ENCODE measurements at places on chromosomes 16 and 17.

- no peak for DNase-seq
These were observed 76.4 kb upstream of the TBX2 start for GRCh38 chr17:61323003-61323908.

GRCh38 chr16:20049831-20050230 lies 23.9 kb downstream of the GPR139 start:
- no peak for DNase-seq

- DNase-seq, result no peak
These were observed 5.6 kb upstream of the TUBG2 start for GRCh38 chr17:42653179-42654124.

DNA sequence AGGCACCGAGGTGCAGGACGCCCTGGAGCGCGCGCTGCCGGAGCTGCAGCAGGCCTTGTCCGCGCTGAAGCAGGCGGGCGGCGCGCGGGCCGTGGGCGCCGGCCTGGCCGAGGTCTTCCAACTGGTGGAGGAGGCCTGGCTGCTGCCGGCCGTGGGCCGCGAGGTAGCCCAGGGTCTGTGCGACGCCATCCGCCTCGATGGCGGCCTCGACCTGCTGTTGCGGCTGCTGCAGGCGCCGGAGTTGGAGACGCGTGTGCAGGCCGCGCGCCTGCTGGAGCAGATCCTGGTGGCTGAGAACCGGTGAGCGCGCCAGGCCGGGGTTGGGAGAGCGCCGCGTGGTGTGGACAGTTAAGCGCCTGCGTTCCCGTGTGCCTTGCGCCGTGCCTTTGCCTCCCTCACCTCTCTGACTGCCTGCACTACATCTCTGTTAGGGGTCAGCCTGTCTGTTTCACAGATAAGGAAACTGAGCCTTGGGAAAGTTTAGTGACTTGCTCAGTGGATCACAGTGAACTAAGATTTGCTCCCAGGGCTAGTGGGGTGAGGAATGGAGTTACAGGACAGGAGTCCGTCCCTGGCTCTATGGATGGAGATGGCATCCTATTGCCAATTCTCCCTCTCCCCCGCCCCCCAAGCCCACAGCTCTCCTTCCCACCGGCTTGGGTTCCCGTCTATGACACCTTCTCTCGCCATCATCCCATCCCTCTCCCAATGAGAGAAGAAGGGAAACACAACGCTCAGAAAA lies 880 bp downstream of the SARM1 start:
- peak; percentile 52 for DNase-seq

GRCh38 chr17:77295241-77295853 lies 154.6 kb downstream of the SEC14L1 start:
- DNase-seq, result no peak

DNA sequence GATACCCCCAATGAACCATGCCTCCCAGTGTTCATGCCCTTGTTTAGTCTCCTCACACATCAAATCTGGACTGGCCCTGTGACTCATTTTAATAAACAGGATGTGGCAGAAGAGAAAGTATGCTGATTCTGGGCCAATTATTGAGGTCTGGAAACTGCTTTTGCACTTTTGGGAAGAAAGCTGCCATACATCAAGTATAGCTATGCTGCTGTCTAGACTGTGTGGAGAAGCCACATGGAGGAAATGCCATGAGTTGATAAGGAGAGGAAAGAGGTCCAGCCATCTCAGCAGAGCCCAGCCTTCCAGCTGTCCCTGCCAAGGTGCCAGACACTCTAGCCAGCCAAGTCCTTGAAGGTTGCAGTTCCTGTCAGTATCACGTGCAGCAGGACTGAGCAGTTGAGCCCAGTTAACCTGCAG lies 16.7 kb downstream of the RPRML start:
- no peak for DNase-seq
